ENCODE measurements at places on chromosomes 11 and 22.

DNA sequence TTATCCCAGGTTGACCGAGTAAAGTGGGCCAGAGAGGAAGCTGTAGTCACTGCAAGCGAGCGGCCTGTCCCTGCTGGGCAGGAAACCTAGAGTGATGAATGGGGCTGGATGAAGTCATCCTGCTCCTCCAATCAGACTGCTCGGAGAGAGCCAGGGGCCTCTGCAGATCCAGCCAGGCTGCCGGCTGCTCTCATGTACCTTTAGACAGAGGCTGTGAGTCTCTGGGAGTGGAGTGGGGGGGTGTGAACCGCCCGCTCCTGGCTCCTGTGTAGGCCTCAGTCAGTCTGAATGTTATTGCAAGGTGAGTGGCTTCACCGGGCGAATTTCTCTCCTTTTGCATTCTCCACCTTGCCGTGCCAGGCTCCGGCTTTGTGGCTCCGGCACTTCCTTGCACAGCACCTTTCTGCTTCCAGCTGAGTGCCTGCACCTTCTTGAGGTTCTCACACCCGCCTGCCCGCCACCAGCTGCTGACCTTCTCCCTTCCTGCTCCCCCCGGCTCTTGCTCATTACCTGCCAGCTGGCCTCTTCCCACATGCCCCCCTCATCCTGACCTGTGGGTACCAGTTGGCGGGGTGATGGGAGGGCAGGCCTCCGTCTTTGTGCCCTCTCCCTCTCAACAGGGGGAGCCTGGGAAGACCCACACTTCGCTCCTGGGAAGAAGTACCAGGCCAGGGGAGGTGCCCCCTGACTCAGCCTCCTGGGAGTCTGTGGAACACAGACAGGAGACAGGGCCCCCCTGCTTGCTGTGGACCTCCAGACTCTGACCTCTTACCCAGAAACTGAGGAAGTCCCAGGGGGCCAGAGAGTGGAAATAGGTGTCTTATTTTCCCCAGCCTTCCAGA lies 79.9 kb downstream of the GRAMD1B start:
- no peak for DNase-seq

- no peak for DNase-seq
These were observed 452.3 kb downstream of the KCNA4 start for GRCh38 chr11:29564486-29564885.

DNA sequence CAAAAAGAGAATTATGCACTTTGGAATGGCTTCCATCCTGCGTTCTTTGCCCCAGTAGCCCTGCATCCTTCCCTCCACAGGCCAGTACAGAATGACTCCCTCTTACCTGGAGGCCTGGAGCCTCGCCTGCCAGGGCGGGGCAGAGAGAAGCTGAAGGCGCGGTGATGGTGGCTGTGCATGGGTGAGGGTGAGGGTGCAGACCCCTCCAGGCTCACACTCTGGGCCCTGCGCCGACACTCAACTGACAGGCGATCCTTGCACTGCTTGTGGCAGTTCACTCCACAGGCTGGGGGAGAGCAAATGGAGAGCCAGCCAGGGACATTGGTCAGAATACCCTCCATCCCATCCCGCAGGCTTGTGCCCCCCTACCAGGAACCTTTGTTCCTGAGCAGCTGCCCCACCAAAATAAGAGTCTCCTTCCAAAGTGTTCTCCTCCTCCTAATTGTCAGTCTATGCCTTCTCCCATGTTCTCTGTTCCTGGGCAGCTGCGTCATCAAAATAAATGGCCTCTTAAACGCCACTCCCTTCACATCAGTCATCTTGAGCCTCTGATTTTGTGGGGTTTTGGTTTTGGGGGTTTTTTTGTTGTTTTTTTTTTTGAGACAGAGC lies 5.9 kb upstream of the NRXN2 start:
- no peak for DNase-seq

- no peak for DNase-seq
These were observed 37.7 kb upstream of the APOBEC3A start for GRCh38 chr22:38919631-38920190.

DNA sequence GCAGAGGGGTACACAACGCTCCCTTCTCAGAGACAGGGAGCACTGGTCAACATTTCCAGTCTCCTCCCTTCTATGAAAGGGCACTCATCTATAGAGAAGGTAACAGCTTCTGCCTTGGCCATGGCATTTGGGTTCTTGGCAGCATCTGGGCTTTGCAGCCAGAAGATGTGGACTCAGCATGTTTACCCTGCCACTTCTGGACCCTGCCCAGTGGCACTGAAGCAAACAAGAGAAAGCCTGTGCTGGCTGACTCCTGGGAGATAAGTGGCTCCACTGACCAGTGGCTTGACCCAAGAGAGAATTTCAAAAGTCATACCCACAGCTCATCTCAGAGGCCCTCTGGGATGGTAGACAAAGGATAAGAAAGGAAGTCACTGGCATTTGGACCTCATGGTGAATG lies 8.0 kb downstream of the CSNK2A3 start:
- no peak for DNase-seq
